ENCODE measurements at places on chromosomes 7 and 10.

- peak; percentile 22 for DNase-seq
These were observed 142.8 kb downstream of the LSM5 start for GRCh38 chr7:32347244-32347828.

- DNase-seq: no peak
These were observed 46.0 kb downstream of the INSIG1 start for GRCh38 chr7:155343661-155344121.

DNA sequence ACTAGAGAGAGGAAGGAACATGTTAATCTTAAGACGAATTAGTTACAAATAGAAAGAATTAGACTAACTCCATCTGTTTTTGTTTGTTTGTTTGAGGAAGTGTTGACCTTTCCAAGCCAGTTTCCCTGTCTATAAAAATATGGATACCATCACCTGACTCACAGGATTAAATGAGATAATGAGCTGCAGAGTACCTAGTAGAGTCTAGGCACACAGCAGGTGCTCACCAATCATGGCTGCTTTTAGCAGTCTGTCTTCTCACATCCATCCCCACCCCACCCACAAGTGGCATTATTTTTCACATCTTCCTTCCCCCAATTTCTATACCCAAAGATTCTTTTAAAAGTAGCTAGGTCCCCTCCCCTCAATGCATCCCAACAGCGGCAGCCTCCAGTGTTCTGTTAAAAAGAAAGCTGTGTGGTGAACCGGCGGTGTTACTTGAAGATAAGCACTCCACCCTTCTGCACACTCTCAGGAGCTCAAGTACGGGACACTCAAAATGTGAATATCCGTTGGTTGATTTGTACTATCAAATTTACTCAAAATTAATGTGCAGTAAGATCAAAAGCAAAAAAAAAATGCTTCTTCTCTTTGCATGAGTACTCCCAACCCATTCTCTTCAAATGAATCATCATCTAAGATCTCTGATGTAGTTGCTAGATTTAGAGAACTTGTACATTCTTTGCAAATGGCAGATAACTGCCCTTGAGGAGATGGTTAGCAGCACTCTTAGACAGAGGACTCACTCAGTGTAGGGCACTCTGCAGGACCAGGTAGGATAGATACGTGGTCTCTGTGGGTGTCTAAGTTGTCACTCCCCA lies 145.4 kb upstream of the ASAH2 start:
- peak; percentile 93 for DNase-seq

DNA sequence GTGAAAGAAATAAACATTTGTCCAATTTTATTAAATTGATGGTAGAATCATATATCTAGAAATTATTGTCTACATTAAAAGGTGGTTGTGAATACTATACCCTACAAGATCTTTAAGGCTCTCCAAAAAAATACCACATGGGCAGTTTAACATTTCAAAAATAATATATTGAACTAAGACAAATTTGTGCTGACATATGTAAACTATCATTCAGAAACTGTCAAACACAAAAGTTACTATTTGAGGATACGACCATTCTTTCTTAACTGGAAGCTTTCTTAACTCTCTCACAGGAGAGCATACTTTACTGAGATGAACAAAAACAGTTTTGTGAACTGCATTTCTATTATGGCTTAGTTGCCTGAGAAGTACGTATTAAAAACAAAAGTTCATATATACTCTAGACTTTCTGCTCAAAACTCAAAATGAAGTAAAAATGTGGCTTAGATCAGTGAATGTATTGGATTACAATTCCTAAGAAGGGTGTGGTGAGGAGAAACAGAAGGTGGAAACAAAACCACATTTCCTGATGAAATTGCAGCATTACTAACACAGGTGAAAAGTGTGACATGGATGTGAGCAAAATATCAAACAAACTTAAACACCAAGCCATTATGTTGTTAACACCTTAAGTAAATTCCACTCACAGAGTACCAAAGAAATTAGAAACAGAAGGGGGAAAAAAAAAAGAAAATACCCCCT lies 138.5 kb downstream of the SEMA3A start:
- DNase-seq: no peak

DNA sequence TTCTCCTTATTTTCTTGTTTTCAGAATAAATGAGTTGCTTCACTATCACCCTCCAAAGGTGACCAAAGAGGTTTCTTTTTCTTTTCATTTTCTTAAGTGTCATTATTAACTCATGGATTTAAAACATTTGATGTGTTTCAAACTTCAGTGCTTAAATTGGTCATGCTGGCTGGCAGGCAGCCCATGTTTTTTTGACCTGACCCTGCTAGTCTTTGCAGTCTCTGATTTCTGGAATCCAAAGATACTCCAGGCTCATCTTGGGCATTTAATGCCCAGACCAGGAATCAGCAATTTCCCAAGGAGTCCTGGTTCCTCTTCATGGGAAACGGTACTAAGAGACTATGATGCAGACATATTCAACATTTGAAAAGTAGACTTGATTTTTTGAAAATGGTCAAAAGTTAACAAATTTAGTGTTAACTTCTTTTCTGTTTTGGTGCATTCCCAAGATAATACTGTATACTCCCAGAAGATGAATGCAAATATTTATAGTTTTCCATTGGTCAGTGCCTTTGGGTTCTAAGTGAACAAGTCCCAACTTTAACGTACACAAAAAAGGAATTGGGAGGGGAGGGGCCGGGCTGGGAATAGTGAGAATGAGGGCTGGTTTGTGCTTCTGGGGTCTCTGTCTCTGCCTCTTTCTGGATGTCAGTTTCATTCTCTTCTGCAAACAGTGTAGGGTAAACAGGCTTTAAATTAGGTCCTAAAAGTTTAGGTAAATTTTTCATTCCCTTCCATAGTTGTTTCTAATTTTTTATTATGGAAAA lies 19.8 kb downstream of the NUB1 start:
- DNase-seq: no peak

DNA sequence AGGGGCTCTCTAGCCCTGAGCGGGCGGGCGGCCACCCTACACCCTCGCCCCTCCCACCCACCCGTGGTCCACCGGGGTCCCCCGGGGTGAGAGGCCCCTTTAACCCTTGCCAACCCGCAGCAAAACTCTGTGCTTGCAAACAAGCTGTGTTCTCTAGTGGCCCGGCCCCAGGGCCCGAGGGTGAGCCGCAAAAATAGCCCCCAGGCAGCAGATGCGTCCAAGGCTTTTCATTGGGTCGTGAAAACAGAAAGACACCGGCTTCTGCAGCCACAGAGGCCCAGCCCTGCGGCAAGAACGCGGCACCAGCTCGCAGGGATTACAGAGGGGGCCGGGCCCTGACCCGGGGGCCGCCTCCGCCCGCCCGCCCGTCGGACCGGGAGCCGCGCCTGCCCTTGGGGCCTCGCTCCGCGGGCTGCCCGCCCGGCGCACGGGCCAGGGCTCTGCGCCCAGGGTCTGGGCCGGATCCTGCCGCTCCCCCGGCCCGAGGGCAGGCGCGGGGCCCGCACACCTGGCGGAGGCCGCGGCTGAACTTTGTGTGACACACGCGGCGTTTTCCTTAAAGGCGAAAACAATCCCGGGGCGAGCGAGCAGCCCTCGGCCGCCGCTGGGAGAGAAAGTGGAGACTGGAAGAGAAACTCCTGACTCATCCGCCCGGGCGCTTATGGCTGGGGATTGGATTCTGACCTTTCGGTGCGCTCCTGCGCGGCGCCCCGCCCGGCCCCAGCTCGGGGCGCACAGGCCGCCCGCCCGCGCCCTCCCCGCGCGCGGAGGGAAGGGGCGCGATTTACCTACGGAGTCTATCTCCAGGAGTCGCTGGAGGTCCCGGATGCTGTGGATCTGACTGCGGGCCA lies 2.8 kb downstream of the PDGFA start:
- no peak for DNase-seq

- DNase-seq: no peak
These were observed 383.5 kb downstream of the GRID1 start for GRCh38 chr10:85983051-85983450.

GRCh38 chr10:4698075-4698474 lies 127.9 kb upstream of the AKR1E2 start:
- DNase-seq: no peak
